NCI-H1105 treated with DMSO at 0.1 percent for 48 hours (cell line): ENCODE measurements at places on chromosomes 2 and 18.

- no peak for DNase-seq
Measured at GRCh38 chr2:81436256-81436655, 1131.7 kb upstream of the LRRTM1 start.

DNA sequence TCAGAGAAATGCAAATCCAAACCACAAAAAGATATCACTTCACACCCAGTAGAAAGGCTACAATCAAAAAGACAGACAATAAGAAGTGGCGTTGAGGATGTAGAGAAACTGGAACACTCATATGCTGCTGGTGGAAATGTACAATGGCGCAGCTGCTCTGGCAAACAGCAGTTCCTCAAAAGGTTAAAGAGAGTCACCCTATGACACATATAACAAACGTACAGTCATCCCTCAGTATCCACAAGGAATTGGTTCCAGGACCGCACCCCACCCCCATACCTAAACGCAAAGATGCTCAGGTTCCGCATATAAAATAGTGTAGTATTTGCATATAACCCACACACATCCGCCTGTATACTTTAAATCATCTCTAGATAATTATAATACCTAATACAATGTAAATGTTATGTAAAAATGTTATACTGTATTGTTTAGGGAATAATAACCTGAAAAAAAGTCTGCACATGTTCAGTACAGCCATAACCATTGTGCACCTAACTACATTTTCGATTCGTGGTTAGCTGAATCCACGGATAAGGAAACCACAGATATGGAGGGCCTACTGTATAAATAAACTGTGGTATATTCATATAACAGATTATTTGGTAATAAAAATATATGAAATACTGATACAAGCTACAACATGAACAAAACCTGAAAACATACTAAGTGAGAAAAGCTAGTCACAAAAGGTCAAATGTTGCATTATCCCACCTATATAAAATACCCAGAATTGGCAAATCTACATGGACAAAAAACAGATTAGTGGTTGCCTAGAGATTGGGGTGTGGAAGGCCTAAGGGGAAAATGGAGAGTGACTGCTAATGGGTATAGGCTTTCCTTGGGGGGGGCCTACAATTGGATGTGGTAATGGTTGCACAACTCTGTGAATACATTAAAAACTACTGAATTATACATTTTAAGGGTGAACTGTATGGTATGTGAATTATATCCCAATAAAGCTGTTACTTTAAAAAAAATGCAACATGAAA is 37.5 kb downstream of the UXS1 start:
- no peak for DNase-seq

- no peak for DNase-seq
Measured at GRCh38 chr2:17136877-17137276, 381.4 kb downstream of the RAD51AP2 start.

DNA sequence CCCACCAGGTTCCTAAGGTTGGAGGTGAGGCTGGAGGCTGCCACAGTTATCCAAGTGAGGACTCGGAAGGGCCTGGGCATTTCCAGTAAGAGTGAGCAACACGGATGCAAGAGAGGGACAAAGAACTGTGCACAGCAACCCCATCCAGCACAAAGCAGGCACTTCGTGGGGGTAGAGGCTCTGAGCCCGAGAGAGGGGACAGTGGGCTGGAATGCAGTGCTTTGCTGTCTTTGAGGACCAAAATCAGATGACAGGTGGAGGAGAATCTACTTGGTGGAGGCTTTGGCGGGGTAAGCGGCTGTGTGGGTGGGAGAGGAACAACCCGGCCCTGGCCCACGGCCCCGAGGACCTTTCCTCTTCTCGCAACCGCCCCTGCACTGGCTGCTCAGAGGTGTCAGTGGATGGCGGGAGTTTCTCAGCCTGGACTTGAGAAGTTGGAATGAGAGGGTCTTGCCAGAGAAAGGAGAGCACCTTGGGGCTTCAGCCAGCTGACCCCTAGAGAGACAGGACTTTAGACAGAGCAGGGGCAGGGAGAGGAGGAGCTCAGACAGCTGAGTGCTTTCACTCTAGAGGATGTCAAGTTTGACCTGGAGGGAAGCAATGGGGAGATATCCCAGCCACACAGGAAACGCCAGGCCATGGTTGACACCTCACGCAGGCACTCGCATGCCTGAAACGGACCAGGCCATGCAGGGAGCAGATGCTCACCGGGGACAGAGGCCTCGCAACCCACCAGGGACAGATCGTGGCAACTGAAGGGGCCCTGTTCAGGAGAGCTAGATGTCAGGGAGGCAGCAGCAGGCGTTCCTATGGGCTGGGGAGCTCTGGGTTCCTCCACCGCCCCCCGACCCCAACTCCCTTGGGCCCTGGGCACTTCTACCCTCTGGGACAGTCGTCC is 11.6 kb downstream of the RAMP1 start:
- no peak for DNase-seq

GRCh38 chr18:24078391-24078790 is 60.5 kb upstream of the CABYR start:
- no peak for DNase-seq

DNA sequence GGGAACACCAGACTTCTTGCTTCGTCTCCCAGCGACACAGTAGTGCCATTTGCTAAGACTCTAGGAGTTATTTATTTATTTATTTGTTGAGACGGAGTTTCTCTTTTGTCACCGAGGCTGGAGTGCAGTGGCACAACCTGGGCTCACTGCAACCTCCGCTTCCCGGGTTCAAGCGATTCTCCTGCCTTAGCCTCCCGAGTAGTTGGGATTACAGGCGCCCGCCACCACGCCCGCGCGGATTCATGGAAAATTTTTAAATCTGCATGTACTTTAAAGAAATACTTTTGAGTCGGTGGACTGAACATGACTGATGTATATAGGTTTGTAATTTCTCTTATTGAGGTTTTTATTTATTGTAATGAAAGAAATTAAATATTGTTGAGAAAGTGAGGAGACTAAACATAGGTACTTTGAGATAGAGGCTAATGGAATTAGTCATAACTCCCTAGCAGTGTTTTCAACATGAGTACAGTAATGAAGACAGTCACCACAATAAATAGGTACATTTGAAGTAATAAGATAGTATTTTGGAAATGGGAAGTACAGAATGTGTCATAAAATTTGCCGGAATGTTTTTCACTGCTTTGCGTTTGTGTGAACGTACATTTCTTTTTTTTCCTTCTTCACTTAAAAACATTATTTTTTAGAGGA is 983 bp downstream of the MTX2 start:
- no peak for DNase-seq

GRCh38 chr18:31977270-31977872 is 34.4 kb upstream of the TRAPPC8 start:
- peak; percentile 21 for DNase-seq

DNA sequence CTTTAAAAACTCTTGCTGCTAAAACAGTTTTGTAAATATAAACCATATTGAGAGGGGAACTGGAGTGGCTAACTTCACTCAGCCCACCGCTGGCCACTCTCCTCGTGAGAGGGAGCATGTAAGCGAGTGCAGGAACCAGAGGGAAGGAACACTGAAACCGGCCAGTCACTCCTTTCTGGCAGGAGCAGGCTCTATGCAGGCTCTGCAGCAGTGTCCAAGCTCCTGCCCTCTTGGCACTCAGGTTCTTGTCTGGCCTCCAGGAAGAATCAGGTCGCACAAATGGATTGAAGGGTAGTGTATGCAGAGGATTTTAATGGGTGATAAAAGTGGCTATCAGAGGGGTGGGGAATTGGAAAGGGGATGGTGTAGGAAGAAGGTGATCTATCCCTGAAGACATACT is 157.7 kb downstream of the TMX3 start:
- DNase-seq: no peak

- no peak for DNase-seq
Measured at GRCh38 chr2:189937691-189938090, 124.8 kb downstream of the MSTN start.

GRCh38 chr2:65292106-65292400 is 64.4 kb downstream of the ACTR2 start:
- no peak for DNase-seq

GRCh38 chr2:3604991-3605961 is 10.4 kb downstream of the COLEC11 start:
- DNase-seq: no peak

GRCh38 chr2:162125138-162125537 is 26.9 kb downstream of the GCG start:
- no peak for DNase-seq

DNA sequence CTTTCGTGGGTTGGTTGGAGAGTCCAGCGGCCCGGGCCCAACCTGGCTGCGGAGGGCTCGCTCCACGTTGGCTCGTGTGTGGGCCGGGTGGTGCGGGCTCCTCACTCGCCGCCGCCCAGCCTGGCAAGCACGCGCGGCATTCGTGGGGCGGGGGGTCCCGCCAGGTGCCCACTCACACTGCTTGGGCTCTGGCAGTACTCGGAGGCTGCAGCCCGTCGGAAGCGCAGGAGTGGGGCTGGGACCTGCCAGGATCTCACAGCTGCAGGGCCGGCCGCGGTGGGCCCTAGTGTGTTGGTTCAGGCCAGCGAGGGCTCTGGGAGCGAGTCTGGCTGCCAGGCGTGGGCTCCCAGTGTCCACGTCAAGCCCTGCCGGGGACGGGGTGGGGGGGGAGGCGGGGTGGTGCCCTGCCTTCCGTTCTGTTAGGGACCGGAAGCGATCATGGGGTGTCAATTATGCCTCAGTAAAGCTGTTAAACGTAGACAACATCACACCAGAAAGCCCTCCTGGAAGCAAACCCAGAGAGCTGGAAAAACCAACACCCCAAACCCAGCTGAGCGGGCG is 1.0 kb upstream of the HS6ST1 start:
- no peak for DNase-seq

- no peak for DNase-seq
Measured at GRCh38 chr2:159744363-159744762, 32.1 kb downstream of the MARCHF7 start.

DNA sequence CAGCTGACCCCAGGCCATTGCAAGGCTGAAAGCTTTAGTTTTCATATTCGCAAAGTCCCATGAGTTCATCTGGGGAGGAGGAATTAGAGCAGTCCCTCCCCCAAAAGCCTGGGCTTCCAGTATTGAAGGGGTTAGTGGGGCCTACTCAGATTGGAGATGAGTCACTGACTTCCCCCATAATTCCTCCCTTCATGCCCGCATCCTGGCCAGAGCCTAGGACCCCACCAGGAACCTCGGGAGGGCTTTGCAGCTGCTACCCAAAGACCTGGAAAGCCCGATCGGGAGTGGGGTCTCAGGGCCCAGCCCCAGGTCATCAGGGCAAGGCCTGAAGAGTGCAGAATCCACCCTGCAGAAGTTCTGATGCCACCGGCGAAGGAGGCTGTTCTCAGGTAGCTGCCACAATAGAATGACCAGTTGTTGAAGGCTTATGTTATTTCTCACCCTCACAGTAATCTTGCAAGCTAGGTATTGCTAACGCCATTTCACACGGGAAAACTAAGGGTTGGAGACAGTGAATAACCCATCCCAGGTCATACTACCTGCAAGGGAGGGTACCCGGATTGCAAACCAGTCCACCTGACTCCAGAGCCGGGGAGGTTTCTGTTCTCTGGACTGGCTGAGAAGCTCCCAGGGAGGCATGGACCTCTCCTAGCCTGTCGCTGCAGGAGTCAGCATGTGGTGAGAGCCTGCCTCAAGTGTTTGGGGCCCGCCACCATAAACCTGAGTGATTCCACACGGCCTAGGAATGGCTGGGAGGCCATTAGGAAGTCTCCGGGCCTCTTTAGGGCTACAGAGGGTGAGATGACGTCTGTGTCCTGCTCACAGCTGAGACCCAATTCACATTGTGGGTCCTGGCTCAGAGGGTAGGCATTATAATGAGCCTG is 5.8 kb upstream of the ARID5A start:
- DNase-seq: no peak

- no peak for DNase-seq
Measured at GRCh38 chr18:39635966-39636365, 2070.4 kb upstream of the CELF4 start.

DNA sequence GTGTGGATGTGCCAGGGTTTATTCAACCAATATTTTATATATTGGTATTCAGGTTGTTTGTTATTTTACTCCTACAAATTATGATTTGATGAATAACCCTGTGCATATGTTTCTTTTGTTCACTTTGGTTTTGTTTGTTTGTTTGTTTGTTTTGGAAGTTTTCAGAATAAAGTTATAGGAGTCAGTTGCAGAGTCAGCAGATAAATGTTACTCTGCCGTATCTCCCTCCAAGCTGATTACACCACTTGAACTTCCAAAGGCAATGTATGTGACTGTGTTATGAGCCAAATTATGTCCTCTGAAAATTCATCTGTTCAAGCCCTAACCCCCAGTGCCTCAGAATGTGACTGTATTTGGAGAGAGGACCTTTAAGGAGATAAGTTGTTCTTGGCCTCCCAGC is 497.5 kb downstream of the TNS1 start:
- DNase-seq: no peak

GRCh38 chr2:26630669-26631360 is 10.4 kb downstream of the CIB4 start:
- DNase-seq: no peak

DNA sequence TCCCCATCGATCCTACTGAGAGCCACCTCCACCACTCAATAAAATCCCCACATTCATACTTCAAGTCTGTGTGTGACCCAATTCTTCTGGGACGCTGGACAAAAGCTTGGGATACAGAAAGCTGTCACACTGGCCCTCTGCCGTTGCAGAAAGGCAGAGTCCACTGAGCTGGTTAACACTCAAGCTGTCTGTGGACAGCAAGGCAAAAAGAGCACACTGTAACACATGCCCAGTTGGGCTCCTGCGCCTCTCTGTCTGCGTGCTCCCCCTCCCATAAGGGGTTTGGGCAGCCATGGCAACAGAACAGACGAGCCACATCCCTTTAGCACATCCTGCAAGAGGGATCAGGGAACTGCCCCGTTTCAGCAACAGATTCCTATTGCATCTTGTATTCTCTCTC is 106.9 kb upstream of the RGPD4 start:
- peak; percentile 91 for DNase-seq

DNA sequence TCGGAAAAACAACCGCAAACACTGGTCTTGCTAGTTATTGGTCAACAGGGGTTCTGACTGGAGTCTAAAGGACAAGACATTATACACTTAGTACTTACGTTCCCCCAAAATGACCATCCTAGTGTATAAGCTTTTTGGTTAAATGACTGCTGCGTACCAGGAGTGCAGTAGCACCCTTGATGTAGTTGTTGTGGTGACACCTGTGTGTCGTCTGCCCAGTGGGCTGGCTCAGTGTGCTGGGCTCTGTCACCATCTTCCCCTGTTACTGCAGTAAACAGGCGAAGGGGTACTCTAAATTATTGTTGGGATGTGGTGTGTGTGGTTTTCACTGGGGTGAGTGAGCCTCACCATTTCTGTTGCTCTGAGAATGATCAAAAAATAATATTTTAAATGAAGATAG is 76.2 kb downstream of the MAPRE2 start:
- DNase-seq: no peak

DNA sequence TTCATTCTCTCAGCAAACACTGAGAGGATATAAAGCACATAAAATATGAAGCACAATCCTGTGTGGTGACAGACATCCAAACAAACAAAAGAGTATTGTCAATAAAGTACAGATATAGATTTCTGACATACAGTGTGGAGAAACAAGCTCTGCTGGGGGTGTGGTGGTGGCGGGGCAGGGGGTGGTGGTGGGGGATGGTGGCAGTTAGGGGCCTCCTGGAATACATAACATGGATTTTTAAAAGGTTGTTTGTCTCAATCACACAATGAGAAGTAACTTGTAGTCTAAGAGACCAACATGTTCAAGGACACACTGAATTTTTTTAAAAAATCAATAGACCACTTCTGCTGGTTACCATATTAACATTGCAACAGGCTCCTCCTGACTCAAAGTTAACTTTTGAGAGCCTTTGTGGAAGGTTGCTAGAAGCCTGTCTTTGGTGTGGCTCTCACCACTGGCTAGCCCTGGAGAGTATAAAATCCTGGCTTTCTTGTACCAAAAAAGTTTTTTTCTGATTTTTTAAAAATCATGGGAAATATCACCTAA is 1197.4 kb downstream of the SUCLG1 start:
- DNase-seq: no peak
